ENCODE measurements at places on chromosomes 2 and 18.

GRCh38 chr18:50034029-50034428 lies 160.9 kb downstream of the MYO5B start:
- no peak for DNase-seq

DNA sequence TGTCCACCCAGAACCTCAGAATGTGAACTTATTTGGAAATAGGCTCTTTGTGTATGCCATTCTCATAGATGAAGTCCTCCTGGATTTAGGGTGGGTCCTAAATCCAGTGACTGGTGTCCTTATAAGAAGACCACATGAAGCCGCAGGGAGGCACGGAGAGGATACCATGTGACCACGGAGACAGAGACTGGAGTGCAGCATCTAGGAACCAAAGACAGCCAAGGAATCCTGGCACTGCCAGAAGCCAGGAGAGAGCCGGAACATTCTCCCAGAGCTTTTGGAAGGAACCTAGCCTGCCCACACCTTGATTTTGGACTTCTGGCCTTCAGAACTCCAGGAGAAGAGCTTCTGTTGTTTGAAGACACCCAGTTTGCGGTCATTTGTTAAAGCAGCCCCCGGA lies 49.7 kb downstream of the ARL4C start:
- DNase-seq = no peak

GRCh38 chr2:162416446-162416845 lies 72.5 kb downstream of the GCA start:
- DNase-seq = no peak

- no peak for DNase-seq
Observed at GRCh38 chr2:192151853-192152252, 42.9 kb downstream of the TMEFF2 start.

- DNase-seq = peak; percentile 26
Observed at GRCh38 chr2:28869494-28870145, 489 bp downstream of the TRMT61B start.

GRCh38 chr2:130378206-130378897 lies 22.5 kb downstream of the PTPN18 start:
- no peak for DNase-seq

DNA sequence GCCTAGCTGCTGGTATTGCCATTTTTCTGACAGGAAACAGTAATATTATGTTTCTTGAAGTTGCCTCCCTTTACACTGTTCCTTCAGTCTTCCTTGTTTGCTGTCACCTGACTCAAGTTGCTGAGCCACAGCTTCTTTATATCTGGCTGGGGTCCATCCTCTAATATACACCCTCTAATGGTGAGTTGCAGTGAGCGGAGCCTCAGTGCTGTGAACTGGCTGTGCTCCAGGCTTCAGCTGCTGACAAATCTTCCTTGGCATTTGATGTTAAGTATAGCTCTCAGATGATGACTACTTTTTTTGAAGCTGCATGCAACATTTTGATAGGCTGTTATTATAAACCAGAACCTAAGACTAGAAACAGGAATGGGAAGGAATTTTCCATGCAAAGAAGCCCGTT lies 366.7 kb downstream of the NUP35 start:
- DNase-seq = no peak

DNA sequence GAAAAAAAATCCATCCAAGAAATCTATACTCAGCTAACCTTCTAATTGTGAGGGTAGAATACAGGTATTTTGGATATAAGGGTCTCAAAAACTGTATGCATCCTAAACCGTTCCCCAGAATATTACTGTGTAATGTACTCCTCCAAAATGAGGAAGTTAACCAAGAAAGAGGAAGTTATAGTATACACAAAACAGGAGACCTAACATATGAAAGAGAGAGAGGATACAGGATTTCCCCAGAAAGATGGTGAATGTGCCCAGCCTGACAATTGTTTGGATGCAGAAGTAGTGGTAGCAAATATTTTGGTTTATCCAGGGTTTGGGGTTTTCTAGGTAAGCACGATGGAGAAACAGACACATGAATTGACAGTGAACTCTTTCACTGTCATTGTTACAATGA lies 50.6 kb downstream of the GALNT3 start:
- no peak for DNase-seq

- no peak for DNase-seq
Observed at GRCh38 chr2:67669766-67670165, 272.6 kb downstream of the ETAA1 start.

DNA sequence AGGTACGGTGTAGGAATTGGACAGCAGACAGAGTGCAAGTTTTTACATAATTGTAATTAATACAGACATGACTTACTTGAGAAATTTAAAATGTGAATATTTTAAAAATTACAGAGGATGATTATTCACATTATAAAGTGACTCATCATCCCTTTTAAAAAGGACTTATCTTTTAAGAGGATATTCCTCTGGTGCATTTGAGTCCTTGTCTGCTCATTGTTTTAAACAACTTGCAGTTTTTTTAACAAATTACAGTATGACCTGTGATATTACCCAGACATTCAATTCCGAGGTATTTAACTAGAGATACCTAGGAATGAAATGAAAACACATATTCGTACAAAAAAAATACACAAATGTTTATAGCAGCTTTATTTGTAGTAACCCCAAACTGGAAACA lies 38.0 kb downstream of the SPTBN1 start:
- DNase-seq = no peak

DNA sequence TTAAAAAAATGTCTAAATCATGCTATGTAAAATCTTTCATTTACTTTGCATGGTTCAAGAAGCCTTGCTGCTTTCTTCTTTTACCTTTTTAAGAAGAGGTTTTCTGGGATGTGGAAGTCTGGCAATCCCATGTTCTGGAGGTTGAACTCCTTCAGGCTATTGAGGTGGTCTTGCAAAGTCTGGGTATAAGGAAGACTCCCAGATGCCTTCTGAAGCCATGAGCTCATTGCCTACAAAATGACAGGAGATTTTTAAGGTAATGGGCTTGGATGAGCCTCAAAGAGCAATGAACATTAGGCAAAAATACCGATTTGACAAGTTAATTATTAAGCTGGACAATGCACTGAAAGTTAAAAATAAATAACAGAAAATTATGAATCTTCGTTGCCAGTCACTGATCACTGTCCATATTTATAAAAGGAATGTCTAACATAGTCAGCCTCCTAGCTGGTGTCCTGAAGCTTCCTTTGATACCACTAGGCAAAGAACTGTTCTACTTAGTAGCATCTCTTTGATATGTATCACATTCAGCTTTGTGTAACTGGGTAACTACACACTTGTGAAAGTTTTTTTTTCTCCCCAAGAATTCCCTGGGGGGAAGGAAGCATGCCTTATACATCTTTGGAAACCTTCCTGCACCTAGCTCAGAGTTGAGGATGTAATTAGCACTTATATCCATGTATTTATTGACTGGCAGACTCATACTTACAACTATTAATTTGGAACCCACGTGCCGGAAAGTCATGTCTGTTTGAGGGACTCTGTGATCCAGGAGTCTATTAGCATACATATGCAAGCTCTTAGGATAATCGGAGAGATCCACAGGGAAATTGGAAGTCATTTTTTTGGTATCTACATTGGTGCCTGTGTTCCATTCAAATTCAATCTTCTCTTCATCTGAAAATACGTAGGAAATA lies 29.3 kb downstream of the APOB start:
- no peak for DNase-seq

Measured in BE2C (cell line).